NB4 (cell line): ENCODE measurements at places on chromosomes 5 and 9.
A peak's percentile ranks its signal among the peaks of the same experiment; 100 is the strongest.

- DNase-seq: peak; percentile 38
Observed at GRCh38 chr9:121700832-121701419, 49.5 kb downstream of the DAB2IP start.

- no peak for DNase-seq
Observed at GRCh38 chr5:15943487-15943886, 236.1 kb downstream of the MARCHF11 start.

- no peak for DNase-seq
Observed at GRCh38 chr9:118533101-118533500, 828.9 kb downstream of the TLR4 start.

DNA sequence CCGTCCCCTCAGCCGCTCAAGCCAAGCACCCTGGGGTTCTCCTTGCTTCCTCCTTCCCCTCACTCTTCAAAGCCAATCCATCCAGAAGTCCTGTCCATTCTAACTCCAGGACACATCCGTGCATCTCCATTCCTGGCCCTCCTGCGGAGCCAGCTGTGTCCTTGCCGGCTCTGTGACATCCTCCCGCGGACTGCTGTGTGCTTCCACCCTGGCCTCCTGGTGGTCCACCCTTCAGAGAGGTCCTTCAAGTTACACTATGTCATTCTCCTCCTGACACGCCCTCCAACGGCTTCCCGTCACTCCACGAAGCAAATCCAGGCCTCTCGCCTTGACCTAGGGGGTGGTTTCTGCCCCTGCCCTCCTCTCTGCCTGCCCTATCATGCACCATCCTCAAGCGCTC lies 13.0 kb upstream of the SCGB3A1 start:
- no peak for DNase-seq

DNA sequence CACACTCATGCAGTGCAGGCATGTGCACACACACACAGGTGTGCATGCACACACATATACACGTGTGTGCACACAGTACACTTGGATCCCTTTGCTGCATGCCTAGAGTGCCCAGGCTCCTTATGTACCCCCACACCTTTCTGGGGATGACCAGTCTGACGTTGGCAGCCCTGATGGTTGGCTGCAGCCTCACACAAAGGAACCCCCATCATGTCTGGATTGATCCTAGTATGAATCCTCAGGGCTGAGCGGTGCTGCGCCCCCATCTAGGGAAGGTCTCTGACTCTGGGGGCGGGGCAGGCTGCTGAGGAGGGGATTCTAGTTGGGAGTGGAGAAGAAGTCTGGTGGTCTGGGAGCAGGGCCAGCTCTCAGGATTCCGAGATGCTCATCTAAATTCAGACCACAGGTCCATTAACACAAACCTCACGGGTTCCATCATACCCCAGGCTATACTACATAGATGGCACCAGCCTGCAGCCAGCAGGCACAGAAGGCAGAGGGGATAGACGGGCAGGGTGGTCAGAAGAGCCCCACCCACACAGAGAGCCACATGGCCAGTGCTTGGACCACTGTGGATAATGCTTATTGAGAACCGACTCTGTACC lies 50.5 kb upstream of the OLFM1 start:
- no peak for DNase-seq

DNA sequence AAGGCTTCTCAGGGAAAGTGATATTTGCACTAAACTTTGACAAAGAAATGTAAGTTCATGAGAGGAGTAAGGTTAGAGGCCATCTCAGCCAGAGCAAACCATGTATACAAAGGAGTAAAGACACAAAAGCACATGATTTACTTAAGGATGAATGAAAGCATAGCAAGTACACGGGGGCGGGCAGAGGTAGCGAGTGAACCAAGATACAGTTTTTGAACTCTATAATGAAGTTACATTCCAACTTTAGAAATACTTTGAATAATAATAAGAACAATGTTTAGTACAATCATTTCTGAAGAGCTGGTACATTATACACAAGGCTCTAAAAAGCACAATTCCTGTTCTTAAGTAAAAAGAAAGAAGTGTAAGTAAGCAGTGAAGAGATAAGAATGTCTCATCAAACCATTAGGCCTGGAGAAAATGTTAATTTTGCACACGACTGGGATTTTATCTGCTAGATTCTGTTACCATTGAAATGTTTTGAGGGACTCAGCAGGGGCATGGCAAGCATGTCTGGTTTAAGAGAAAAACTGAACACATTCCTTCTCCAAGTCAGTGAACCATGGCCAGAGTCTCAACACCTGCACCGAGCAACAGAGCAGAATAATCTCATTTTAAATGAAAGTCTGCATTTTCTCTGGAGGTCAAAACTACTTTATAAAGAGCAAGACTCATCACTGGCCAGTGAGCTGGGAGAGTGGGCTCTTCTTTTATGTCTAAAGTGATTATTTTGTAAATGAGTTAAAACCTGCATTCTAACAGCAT lies 147.6 kb upstream of the TRPM3 start:
- DNase-seq: no peak

DNA sequence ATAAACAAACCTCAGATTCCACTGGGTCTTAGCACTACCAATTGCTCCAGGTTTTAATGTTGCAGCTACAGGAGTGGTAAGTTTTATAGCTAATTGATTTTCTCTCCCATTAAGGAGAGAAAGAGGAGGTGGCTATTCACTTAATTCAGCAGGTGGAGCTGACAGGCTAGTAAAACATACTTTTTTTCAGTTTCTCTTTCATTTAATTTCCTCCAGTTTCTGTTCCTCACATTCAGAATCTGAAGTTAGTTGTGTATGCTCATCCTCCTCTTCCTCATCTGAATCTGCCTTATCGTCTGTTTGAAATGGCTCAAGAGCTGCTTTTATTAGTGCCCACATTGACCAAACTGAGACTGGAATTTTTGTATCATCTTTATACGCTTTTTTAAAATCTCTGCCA lies 98.0 kb downstream of the PLPPR1 start:
- no peak for DNase-seq

GRCh38 chr9:20728493-20729220 lies 44.6 kb downstream of the FOCAD start:
- no peak for DNase-seq

- DNase-seq: peak; percentile 22
Observed at GRCh38 chr9:109319626-109320241, 1.1 kb downstream of the EPB41L4B start.

DNA sequence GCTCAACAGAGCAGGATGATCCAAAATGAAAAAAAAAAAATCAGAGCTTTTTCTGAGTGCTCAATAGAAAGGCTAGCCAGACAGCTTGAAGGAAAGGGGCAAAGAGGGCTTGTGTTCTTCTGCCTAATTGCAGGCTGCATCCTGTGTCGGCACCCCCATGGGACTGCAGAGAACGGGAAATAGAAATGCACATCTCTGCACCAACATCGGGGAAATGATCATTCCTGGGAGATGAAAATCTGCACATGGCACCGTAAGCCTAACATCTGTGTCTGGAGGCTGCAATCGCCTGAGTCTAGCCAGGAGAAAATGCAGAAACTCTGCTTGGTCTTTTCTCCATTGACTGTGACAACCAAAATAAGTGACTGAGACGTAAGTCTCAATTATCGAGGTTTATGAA lies 243.9 kb downstream of the ICE1 start:
- no peak for DNase-seq

DNA sequence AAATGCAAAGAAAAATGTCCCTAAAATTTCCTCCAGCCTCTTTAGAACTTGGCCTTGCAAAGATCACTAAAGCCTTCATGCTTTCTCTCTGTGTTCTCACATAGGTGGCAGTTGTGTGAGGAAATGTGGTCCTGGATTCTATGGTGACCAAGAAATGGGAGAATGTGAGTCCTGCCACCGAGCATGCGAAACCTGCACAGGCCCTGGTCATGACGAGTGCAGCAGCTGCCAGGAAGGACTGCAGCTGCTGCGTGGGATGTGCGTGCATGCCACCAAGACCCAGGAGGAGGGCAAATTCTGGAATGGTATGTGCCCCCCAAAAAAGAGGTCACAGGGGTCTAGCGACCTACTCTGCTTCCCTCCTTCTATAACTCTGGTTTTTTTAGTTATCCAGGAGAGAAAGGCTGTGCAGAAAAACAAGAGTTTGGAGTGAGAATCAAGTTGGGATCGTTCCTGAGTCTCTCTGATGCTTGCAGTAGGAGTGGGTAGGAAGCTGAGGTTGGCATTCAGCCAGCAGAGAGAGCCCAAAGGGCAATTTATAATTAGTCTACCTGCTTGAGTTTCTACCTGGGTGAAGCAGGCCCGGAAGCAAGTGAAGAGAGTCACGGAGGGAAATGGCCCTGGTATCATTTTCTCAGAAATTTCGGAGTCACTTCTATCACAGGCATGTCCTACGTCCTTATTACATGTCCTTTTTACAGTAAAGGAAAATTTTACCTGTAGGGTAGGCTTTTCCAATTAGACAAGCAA lies 97.5 kb downstream of the RFK start:
- DNase-seq: no peak

GRCh38 chr5:43008363-43009153 lies 31.6 kb downstream of the ANXA2R start:
- DNase-seq: peak; percentile 98

DNA sequence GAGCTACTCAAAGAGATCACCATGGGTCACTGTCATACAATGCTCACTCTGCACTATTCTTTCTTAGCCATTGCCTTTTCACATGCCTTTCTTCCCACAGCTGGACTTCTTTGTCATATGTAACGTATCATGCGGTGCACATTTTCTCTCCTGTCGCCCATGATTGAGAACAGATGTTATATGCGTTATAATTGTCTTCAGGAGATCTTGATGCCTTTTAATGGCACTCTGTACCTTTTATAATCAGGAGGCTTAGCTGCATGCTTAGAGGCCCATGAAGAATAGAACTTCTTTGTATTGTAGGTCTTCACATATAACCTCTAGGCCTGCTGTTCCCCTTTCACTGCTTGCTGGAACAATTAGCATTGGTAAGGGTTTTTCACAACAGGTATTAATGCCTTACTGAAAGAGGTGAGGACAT lies 436.1 kb downstream of the CDH10 start:
- DNase-seq: no peak

DNA sequence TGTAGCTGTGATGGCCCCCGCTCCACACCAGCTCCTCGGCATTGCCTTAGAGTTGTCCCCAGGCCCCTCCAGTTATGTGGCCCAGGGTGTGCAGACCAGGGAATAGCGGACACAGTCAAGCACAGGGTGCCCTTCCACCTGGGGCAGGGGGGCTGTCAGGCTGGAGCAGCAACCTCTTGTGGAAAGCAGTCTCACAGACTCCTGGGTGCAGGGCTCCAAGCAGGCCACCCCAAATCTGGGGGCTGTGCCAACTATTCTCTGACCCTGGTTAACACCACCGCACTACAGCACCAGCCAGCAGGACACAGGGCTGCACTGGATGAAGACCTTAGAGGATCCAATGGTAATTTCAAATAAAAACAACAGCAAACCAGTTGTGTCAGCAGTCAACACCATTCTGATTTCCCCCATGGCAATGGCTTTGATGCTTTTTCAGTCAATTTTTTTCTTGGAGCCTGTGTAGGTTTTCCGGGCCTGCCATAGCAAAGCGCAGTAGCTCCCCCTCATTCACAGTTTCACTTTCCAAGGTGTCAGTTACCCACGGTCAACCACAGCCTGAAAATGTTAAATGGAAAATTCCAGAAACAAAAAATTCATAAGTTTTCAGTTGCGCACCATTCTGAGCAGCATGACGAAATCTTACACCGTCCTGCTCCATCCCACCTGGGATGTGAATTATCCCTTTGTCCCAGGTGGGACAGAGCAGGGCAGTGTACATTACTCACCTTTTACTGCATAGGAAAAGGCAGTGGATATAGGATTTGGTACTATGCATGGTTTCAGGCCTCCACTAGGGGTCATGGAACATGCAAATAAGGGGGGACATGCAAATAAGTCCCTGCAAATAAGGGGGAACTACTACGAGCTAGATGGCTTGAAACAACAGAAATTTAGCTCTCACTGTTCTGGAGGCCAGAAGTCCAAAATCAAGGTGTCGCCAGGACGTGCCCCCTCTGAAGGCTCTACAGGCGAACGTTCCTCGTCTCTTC lies 49.0 kb downstream of the C5orf15 start:
- no peak for DNase-seq

- no peak for DNase-seq
Observed at GRCh38 chr9:16459421-16460148, 410.9 kb downstream of the BNC2 start.

DNA sequence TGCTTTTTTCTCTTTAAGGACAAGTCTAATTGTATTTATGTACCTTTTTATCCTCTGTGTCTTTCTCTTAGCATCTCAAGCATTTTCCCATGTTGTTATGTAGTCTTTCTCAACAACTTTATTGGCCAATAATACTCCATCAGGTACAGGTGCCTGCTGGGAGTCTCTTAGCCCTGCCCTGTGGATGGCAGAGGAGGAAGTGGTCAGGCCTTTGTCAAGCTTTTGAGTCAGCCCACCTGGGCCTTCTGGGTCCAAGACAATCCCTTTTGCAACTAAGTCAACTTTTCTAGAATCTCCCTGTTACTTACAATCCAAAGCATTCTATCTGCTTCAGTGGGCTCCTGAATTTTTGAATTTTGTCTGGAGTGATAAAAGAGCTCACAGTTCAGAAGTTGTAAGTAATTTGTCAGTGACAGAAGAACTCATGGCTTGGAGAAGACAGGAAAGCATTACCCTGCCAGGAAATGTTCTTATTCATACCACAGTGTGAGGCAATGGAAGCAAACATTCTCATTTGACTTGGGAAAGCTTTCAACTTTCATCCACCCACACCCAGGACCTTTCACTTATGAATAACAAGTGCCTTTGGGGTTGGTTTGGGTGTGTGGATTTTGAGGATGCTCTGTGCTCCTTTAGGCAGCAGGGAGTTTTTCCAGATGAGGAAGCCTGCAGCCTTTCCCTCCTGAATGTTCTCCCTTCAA lies 200.0 kb upstream of the S1PR3 start:
- peak; percentile 36 for DNase-seq

- DNase-seq: no peak
Observed at GRCh38 chr9:23015557-23015956, 568.9 kb downstream of the DMRTA1 start.

- DNase-seq: no peak
Observed at GRCh38 chr5:59282726-59283125, 610.8 kb downstream of the PDE4D start.

DNA sequence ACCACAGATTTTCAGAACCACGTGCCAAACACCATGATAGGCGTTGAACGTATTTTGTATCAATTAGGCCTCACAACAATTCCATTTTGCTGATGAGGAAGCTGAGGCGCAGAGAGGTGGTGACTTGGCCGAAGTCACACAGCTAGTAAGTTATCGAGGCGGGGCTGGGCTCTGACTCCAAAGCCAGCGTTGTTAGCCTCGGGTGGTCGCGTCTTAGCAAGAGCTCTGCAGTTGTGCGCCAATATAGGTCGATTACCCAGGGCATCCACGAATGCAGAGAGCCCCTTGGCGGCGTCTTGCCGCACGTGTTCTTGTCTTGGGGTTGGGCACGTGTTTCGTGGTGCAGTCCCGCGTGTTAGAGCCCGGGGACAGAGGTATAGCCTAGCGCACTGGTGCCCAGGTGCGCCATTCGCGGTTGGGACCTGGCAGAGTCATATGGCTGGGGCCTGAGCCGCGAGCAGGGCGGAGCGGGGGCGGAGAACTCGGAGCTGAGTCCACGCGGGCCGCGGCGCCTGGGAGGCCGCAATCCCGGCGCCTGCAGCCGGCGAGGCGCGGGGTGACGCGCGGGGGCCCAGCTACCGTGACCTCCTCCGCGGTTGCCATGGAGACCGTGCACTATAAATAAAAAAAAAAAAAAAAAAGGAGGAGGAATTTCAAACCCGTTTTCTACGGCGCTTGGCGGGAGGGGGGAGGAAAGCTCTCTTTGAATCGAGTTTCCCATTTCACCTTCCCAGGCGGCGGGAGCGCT lies 62.3 kb downstream of the CXXC5 start:
- DNase-seq: peak; percentile 49
